ENCODE measurements at places on chromosomes 6 and 20.

DNA sequence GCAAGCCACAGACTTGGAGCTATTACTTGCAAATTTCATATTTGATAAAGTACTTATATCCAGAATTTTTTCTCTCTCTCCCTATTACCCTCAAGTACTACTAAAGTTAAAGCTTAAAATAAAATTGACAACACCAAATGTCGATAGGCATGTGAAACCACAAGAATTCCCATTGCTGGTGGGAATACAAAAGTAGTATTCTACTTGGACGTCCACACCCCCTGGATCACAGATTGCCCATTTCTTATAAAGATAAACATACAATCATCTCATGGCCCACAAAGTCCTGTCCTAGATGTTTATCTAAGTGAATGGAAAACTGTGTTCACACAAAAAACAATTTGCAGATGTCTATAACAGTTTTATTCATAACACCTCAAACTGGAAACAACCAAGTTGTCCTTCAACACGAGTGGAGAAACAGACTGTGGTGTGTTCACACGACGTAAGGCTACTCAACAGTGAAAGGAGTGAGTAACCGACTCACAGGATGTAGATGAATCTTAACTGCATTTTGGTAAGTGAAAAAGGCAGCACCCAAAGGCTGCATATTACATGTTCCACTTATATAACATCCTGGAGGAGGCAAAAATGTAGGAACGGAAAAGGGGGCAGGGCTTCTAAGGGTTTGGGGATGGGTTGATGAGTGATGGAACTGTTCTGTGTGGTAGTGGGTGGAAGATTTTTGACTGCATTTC lies 297.4 kb downstream of the THBS2 start:
- H3K27me3 ChIP-seq = peaks cover 61% of the 10 kb centered on the region
- H3K4me1 ChIP-seq = no peaks in the 10 kb centered on the region
- no peaks in the 10 kb centered on the region for H3K36me3 ChIP-seq
- H3K4me3 ChIP-seq = no peak overlapping the region
- DNase-seq = no peak
- no peak overlapping the region for H3K27ac ChIP-seq

- no peaks in the 10 kb centered on the region for H3K27me3 ChIP-seq
- H3K4me3 ChIP-seq = no peak overlapping the region
- DNase-seq = no peak
- H3K36me3 ChIP-seq = no peaks in the 10 kb centered on the region
- no peak overlapping the region for H3K27ac ChIP-seq
- H3K4me1 ChIP-seq = peaks cover 9% of the 10 kb centered on the region
Measured at GRCh38 chr6:80535914-80536565, 429.6 kb downstream of the BCKDHB start.

DNA sequence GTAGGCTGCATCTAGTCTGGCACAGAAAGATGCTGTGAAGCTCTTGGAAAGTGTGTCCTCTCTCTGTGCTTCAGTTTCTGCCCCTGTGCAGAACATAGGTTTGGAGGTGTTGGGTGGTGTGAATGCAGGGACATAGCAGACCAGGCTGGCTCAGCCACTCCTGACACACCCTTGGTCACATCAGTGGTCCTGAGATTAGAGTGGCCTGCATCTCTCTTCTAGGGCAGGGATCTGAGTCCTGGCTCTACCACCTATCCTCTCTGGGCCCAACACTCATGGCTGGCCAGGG lies 10.1 kb upstream of the TLDC2 start:
- H3K36me3 ChIP-seq = no peaks in the 10 kb centered on the region
- H3K27ac ChIP-seq = no peak overlapping the region
- DNase-seq = no peak
- 0 out of 2 replicates have a peak, but pooled peaks cover 12% of the 10 kb centered on the region for H3K4me1 ChIP-seq
- H3K27me3 ChIP-seq = no peaks in the 10 kb centered on the region
- H3K4me3 ChIP-seq = no peak overlapping the region

DNA sequence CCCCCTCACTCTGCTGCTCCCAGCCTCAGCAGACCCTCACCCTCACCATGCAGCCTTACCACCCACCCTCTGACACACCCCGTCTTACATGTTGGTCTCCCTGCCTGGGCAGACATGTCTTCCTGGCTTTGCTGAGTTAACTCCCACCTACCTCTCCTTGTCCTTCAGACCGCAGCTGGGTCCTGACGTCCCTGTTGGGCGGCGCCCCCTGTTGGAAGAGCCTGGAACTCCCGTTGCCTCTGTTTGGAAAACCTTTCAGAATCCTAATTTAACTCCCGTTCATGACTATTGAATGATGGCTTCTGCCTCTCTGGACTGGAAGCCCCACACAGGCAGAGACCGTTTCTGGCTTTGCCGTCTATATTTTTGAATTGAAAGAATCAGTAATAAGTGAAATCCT lies 245.1 kb downstream of the MYLK4 start:
- DNase-seq = no peak
- H3K27ac ChIP-seq = no peak overlapping the region
- H3K4me1 ChIP-seq = peaks cover 25% of the 10 kb centered on the region
- no peak overlapping the region for H3K4me3 ChIP-seq
- no peaks in the 10 kb centered on the region for H3K27me3 ChIP-seq

- H3K27me3 ChIP-seq = no peaks in the 10 kb centered on the region
- peaks cover 32% of the 10 kb centered on the region for H3K36me3 ChIP-seq
- no peak for DNase-seq
- H3K27ac ChIP-seq = no peak overlapping the region
Measured at GRCh38 chr20:33819456-33819855, 8.3 kb downstream of the CHMP4B start.

- H3K27me3 ChIP-seq = no peaks in the 10 kb centered on the region
- peak overlapping the region; percentile 100 for H3K4me3 ChIP-seq
- peaks cover 29% of the 10 kb centered on the region for H3K4me1 ChIP-seq
- peak overlapping the region; percentile 98 for H3K27ac ChIP-seq
Measured at GRCh38 chr6:113854531-113855499, 2.3 kb upstream of the MARCKS start.

GRCh38 chr6:76677017-76677416 lies 604.6 kb upstream of the IMPG1 start:
- H3K27me3 ChIP-seq = no peaks in the 10 kb centered on the region
- no peaks in the 10 kb centered on the region for H3K36me3 ChIP-seq
- DNase-seq = no peak
- no peak overlapping the region for H3K4me3 ChIP-seq
- H3K4me1 ChIP-seq = no peaks in the 10 kb centered on the region

GRCh38 chr6:144899161-144899560 lies 614.0 kb downstream of the UTRN start:
- H3K27me3 ChIP-seq = no peaks in the 10 kb centered on the region
- 0 out of 2 replicates have a peak, but pooled peaks cover 9% of the 10 kb centered on the region for H3K36me3 ChIP-seq
- no peak for DNase-seq
- H3K27ac ChIP-seq = peak overlapping the region; percentile 96

- H3K27me3 ChIP-seq = no peaks in the 10 kb centered on the region
- no peaks in the 10 kb centered on the region for H3K36me3 ChIP-seq
- no peaks in the 10 kb centered on the region for H3K4me1 ChIP-seq
- no peak overlapping the region for H3K27ac ChIP-seq
Measured at GRCh38 chr6:100491952-100492670, 27.4 kb upstream of the SIM1 start.

- H3K27me3 ChIP-seq = no peaks in the 10 kb centered on the region
- H3K4me1 ChIP-seq = peaks cover 74% of the 10 kb centered on the region
- no peak for DNase-seq
- H3K4me3 ChIP-seq = no peak overlapping the region
- peak overlapping the region; percentile 75 for H3K27ac ChIP-seq
- H3K36me3 ChIP-seq = no peaks in the 10 kb centered on the region
Measured at GRCh38 chr6:43703512-43704429, 16.2 kb upstream of the MRPS18A start.

GRCh38 chr6:32684246-32684645 lies 17.8 kb upstream of the HLA-DQB1 start:
- H3K4me3 ChIP-seq = no peak overlapping the region
- no peaks in the 10 kb centered on the region for H3K4me1 ChIP-seq
- no peaks in the 10 kb centered on the region for H3K36me3 ChIP-seq
- H3K27me3 ChIP-seq = peaks cover 11% of the 10 kb centered on the region
- H3K27ac ChIP-seq = no peak overlapping the region

- no peak overlapping the region for H3K4me3 ChIP-seq
- no peak overlapping the region for H3K27ac ChIP-seq
- H3K4me1 ChIP-seq = no peaks in the 10 kb centered on the region
- no peaks in the 10 kb centered on the region for H3K36me3 ChIP-seq
- H3K27me3 ChIP-seq = no peaks in the 10 kb centered on the region
Measured at GRCh38 chr6:109322825-109323224, 59.4 kb downstream of the CD164 start.

DNA sequence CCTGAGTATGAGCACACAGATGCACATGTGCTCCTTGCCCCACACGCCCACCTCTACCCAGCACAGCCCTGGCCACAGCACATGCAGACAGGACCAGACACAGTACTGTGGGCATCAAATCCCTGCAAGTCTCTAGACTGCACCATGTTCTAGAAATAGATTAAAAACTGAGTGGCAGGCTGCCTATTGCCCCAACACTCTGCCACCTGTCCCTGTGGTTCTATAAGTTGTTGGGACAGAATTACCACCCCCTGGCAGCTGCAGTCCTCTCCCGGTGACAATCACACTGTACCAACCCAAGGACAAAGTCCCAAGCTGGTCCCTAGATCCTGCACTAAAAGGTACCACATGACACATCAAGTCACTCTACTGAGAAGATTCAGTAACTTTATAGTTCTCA lies 70.2 kb downstream of the B3GAT2 start:
- no peaks in the 10 kb centered on the region for H3K27me3 ChIP-seq
- no peaks in the 10 kb centered on the region for H3K4me1 ChIP-seq
- DNase-seq = no peak
- H3K27ac ChIP-seq = no peak overlapping the region
- no peak overlapping the region for H3K4me3 ChIP-seq
- no peaks in the 10 kb centered on the region for H3K36me3 ChIP-seq

- no peaks in the 10 kb centered on the region for H3K36me3 ChIP-seq
- no peak overlapping the region for H3K4me3 ChIP-seq
- H3K4me1 ChIP-seq = no peaks in the 10 kb centered on the region
- H3K27ac ChIP-seq = no peak overlapping the region
- DNase-seq = no peak
Measured at GRCh38 chr6:117169781-117170281, 95.5 kb upstream of the VGLL2 start.

GRCh38 chr6:27795697-27796494 lies 116.3 kb downstream of the OR2B2 start:
- no peak overlapping the region for H3K27ac ChIP-seq
- H3K27me3 ChIP-seq = no peaks in the 10 kb centered on the region
- no peak overlapping the region for H3K4me3 ChIP-seq
- no peaks in the 10 kb centered on the region for H3K36me3 ChIP-seq

- no peak for DNase-seq
- H3K36me3 ChIP-seq = no peaks in the 10 kb centered on the region
- H3K27me3 ChIP-seq = peaks cover 4% of the 10 kb centered on the region
Measured at GRCh38 chr6:6452002-6452401, 131.5 kb upstream of the F13A1 start.

DNA sequence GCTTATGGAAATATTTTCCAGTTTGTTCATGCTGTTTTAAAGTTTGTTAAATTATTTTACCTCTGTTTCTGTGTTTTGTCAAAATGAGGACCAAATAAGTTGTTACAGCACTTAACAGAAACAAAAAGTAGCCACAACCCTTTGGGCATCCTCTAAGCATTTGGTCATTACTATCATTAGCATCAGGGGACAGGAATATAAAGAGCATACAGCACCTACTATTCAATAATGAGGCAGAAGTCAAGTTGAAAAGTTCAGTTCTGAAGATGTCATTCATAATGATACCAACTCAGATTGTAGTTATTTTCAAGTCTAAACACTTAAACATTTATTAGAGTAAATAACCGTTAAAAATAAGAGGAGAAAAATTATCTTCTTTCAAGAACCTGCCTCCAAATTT lies 862.3 kb upstream of the FLRT3 start:
- H3K4me1 ChIP-seq = no peaks in the 10 kb centered on the region
- H3K27ac ChIP-seq = no peak overlapping the region
- H3K4me3 ChIP-seq = no peak overlapping the region
- H3K36me3 ChIP-seq = no peaks in the 10 kb centered on the region
- H3K27me3 ChIP-seq = no peaks in the 10 kb centered on the region
- DNase-seq = no peak

DNA sequence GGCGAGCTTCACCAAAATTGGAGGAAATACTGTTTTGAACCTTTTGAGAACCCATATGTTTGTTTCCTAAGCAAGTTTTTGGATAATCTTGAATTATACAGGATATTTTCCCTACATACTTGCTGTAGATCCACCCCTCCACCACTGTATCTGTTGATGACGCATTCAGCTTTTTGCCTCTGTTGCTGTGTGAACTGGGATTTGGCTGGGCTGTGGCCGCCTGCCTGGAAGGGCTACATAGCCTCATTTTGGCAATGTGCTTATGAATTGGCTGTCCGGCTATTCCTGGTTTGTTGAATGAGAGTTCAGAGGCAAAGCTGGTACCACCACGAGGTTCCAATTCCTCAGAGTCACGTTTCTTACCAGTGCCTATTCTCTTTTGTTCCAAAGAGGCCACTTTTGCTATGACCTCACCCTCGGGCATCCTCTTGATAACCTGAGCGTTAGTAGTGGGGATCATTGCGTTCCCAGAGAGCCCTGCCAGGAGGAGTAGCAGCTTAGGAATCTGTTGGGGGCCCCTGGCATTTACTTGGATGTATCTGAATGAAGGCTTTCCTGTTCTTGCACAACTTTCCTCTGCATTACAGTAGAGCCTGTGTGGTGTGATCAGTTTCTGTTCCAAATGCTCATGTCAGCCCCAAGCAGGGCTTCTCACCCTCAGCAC lies 6.4 kb downstream of the FAM83D start:
- H3K4me3 ChIP-seq = no peak overlapping the region
- H3K4me1 ChIP-seq = peaks cover 27% of the 10 kb centered on the region
- no peak overlapping the region for H3K27ac ChIP-seq
- DNase-seq = peak; percentile 43

DNA sequence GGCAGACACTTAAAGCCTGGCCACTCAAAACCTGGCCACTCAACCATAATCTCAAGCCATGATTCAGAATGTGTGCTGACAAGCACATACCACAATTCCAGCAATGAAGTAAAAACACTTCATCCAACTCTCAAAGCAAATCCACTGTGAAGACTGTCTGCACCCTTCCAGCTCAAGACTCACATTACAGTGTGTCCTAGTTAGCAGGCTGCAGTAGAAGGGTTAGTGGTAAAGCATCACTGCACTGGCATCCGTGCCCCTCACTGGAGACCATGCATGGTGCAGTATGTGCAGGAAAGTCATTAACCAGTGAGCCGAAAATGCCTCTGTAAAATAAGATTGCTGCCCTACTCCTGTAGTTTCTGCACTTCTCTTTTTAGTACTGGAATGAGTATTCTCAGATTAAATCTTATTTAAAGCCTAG lies 43.4 kb downstream of the SLC23A2 start:
- no peaks in the 10 kb centered on the region for H3K36me3 ChIP-seq
- no peaks in the 10 kb centered on the region for H3K27me3 ChIP-seq
- no peak overlapping the region for H3K4me3 ChIP-seq
- H3K27ac ChIP-seq = no peak overlapping the region
- H3K4me1 ChIP-seq = no peaks in the 10 kb centered on the region

Data from PC-9 (cell line).